CD4-positive, alpha-beta T cell treated with Interleukin-4 for 1 hour (primary cell): ENCODE measurements at places on chromosomes 3 and 15.

- DNase-seq: no peak
These were observed 144.5 kb downstream of the ATP10A start for GRCh38 chr15:25718597-25718996.

DNA sequence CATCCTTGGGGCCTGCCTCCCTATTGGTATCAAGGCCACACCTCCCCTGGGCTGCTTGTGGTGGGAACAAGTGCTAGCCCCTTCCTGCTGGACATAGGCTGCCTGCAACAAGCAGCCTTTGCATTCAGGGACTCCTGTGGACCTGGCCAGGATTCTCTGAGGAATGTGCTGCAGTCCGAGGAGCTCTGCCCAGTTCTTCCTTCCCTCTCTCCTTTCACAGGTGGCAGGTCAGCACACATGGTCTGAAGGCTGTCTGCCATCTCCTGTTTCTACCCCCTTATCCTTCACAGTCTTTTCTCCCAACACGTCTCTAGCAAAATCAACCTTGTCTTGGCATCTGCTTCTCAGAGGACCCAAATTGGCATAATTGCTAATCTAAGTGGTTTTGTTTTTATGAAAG, 97.0 kb upstream of the LIPC start:
- DNase-seq: no peak

DNA sequence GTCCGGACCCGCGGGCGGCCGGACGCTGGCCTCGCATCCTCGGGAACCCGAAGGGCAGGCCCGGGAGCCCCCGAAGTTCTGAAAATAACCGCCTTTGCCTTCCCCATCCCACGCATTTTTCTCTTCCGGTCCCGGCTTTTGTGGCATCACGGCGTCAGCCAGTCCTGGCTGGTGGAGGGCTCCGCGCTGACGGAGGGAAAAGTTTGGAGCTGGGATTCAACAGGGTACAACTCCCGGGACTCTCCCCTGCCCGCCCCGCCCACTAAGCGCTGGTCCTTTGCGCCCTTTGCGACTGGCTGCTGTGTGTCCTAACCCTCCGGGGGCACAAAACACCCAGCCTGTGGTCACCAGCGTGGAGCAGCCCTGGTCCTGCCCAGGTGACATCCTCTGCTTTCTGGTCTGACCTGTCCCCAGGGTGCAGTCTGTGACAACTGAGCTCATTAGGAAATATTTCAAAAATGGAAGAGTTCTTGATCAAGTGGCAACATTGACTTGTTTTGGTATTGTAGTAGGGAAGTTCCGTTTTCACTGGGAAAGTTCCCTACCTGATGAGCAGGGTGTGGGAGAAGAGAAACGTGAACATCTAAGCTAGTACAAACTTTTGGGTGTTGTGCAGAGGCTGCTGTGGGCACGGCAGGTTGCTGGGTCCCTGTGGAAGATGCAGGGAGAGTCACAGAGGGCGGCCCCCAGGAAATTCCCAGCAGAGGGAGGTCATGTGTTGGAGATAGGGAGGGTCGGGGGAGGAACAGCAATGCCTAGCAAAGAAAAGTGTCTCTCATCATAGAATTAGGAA, 775 bp downstream of the ARNT2 start:
- no peak for DNase-seq

- no peak for DNase-seq
These were observed 416.3 kb upstream of the MEIS2 start for GRCh38 chr15:37516621-37517020.

DNA sequence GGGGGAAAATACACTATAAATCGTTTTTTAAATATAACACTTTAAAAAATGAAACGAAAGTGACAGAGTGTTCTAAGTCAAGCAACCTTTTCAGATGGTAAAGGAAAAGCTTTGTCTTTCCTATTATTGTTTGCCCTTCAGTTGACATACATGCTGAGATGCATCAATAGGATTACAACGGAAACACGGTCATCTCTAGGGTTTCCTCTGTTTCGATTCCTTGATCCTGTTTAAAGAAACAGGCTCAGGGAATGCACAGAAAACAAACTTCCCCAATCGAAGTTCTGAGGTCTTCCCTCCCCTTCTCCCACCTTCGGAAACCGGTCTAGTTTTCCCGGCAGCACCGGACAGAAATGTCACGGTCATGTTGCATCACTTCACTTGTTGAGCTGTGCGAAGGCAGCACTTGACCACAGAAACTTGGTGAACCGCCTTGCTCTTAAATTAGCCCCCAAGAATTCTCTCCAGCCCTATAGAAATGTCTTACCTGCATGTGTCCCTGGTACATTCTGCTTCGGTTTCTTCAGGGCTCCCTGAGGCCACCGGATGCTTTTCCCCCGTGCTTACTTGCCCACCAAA, 556 bp downstream of the PEX5L start:
- no peak for DNase-seq

DNA sequence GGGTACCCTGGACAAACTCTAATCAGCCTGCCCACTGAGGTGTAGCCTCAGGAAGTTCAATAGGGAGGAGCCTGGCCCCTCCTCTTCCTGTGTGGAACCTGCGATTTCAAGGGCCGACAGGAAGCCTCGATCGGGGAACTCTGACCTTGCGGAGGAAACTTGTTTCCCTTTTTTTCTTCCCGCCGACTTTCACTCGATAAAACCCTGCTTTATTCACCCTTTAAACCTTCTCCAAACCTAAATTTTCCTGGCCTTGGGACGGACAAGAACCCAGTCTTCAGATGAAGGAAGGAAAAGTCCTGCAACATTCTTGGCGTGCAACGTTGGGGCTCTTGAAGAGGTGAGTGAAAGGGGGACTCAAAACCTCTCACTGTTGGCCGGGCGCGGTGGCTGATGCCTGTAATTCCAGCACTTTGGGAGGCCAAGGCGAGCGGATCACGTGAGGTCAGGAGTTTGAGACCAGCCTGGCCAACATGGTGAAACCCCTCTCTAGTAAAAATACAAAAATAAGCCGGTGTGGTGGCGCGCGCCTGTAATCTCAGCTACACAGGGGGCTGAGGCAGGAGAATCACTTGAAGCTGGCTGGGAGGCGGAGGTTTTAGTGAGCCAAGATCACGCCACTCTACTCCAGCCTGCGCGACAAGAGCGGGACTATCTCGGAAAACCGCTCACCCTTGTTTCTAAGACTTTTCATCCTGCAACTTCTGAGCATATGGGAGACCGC, 208.2 kb downstream of the ZNF385D start:
- no peak for DNase-seq

DNA sequence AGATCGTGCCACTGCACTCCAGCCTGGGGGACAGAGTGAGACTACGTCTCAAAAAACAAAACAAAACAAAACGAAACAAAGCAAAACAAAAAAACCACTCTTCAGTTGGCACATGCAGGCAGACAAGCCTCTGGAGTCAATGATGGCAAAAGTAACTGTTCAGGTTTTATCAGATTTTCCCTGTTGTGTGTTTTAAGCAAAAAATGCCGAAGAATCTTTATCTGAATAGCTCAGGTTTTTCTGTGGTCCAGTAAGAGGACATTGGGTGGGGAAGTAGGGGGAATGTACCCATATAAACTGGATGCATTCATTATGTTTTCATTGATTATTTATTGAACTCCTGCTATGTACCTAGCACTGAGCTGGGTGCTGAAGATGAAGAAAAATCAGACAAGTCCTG, 20.8 kb upstream of the BCL2A1 start:
- DNase-seq: no peak

GRCh38 chr3:154023148-154023547, 98.0 kb upstream of the ARHGEF26 start:
- DNase-seq: no peak

DNA sequence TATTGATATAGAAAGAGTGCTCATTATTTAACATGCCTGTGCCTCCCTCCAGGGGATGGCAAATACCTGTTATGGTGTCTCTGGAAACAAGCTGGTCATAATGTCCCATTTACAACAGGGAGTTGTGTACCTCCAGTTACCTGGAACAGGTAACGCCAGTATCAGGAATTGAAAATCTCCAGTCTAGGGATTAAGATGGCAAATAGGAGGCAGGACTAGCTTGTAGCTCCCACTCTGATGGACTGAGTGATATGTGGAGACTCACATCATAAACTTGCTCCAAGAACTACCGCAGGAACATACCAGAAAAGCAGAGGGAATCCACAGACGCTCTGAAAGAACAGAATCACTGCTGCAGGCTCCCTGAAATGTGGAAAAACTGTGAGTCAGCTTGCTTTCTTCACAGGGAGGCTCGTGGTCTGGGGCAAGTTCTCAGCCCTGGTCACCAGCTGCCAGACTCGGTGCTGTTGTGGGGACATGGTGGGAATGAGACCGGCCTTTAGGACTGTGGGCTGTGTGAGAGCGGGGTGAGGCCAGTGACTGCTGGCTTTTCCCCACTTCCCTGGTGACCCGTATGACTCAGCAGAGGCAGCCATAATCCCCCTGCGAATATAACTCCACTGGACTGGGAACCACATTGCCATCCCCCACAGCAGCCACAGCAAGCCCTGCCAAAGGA, 97.4 kb downstream of the KCNAB1 start:
- no peak for DNase-seq

DNA sequence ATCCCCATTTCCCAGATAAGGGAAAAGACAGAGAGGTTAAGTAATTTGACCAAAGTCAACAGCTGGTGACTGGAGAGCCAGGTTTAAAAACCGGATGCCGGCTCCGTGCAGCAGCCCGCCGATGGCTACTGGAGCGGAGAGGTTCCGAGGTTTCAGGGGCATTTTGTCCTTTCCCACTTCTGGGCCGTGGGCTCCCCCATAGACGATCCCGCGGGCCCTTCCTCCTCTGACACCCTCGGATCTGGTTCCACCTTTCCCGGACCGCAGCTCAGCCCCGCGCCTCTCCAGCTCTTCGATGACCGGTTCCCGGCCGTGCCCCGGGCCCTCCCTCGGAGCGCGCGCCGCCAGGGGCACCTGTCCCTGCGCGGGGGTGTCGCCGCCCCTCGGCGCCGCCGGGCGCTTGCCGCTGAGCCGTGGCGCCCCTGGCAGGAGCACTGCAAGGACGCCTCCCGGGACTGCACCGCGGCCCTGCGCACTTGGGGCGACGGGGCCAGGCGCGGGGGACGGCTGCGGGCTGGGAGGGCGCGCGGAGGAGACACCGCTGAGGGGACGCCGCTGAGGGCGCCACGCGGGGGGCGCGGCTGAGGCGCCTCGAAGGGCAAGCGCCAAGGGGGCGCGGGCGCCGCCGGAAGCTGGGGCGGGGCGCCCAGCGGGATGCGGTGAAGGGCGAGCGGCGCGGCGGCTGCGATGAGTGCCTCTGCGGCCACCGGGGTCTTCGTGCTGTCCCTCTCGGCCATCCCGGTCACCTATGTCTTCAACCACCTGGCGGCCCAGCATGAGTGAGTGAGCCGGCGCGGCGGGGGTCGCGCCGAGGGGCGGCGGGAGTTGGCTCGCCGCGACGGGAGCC, at the start of gene TM6SF1:
TM6SF1 (plus strand) TSS at position 652 of the 847 bp plus-strand sequence; CDS start at position 688, 36 bp downstream.
- DNase-seq: no peak

- DNase-seq: no peak
These were observed 61.8 kb downstream of the TIGIT start for GRCh38 chr3:114355653-114356052.

DNA sequence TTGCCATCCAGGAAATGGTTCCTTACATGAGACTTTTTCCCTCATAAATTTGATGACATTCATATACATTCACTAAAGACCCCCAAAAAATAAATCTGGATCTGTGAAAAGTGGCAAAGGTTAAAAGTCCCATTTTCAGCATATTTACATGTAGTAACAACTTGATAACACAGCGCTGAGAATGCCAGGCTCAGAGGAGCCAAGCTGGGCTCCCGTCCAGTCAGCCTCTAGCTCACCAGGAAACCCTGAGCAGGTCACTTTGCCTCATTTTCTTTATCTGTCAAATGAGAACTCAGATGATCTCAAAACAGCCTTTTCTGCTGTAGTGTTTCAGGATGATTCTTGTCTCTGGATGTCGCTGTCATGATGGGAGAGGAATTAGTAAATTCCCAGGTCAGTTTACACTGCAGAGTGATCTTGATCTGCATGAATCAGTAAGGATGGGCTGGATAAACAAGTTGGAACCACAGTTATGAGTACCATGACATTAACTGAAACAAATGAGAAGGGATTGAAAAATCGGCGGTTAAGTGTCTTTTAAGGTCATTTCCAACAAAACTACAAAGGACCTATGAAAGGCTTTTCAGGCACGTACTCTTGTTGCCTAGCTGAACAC, 82.8 kb downstream of the PPARG start:
- DNase-seq: no peak

GRCh38 chr3:79986338-79986737, 218.5 kb upstream of the ROBO1 start:
- DNase-seq: no peak

DNA sequence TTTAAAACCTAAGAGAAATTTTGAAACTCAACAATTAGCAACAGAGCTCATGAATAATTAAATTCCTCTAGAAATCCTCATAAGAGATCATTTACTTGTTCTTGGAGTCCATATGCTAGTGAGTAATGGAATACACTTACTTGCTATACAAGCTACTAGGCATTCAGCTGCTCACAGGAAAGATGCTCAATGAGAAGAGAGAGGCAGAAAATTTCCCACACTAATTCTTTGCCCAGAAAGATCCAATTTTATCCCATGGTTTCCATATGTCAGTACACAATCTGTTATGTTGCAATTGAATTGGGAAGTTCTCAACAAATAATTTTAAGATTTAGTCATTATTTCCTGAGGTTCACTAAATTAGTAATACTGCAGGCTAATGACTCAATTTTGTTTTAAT, 310.4 kb downstream of the RYR3 start:
- DNase-seq: no peak

DNA sequence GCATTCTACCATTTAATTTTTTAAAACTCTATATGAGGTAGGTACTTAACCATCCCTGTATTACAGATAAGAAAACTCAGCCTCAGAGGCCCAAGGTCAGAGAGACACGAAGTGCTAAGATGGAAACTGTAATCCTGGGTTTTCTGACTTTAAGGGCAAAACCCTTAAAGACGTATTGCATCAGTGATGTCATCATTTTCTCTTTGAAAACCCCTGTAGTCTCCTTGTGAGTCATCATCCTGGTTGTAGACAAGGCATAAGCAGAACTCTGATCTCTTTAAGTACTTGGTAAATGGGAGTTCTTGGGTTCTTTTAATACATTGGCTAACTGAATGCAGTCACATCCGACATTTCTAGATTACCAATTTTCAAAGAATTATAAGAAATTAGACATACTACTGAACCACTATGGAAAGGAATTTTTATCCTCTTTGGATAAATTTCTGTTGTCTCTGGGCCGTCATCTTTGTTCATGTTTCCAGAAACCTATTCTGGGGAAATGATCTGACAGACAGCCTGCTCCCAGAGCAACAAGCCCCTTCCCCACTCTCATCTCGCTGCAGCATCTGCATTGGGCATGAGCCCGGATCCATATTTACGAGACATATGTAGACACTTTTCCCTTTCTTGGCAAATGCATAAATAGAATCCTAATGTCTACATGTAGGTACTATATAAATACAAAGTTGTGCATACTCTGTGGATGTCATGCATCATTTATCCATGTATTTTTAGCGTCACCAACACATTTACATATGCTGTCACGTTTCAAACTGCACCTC, 48.7 kb upstream of the MDFIC2 start:
- DNase-seq: no peak

GRCh38 chr15:71768184-71768583, 42.2 kb upstream of the NR2E3 start:
- DNase-seq: no peak
